Astrocyte of the hippocampus (primary cell): ENCODE measurements at places on chromosomes 6 and 20.

GRCh38 chr6:15518057-15518456 is 144.8 kb downstream of the DTNBP1 start:
- DNase-seq = peak; percentile 77

- DNase-seq = no peak
Observed at GRCh38 chr6:168285456-168285855, 34.1 kb downstream of the DACT2 start.

DNA sequence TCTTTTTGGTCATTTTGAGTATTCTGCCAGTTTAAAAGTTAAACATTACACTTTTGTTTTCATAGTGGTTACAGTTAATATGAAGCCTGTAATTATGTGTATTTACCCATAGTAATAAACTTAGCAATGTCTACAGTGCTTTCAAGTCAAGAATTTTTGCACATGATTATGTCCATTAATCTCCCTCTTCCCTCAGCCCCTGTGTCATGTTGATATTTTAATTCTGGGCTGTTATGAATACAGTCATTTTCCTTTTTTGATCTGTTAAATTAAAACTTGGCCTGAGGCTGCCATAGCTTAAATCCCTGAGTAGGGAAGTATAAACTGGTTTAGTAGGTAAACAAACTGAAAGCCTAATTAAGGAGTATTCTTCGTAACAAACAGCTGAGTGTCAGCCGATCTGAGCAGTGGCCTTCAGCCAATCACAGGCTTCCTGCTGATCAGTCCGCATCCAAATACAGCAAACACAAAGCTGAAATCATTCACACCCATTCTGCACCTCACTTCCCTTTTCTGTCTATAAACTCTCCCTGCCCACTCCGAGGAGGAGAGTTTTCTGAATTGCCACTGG is 9.5 kb upstream of the SFT2D1 start:
- DNase-seq = peak; percentile 39

DNA sequence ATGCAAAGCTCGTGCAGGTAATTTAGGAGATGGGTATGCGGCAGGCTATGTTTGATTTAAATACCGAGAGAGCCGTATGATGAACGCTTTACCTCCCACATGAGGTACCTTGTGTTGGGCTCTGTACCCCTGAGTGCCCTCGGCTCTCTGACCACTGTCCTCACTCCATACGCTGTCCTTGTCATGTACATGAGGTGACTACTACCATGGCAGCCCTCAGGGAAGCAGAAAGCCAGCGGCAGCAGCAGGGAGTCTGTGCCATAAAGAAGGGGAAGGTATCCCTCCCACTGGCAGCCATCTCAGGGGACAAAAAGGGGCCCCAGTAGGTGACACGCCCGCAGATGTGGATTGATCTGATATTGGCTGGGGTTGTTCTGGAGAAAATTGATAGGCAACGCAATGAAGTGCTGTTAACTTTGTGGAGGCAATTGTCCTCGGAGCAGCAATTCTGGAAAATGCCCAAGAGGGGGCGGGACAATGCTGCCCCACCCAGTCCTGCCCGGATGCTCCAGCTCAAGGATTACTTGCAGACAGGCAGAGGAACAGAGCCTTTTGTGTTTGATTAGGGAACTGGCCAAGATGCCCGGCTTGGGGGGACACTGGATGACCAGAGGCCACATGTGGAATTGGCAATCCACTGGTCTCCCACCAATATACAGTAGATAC is 38.0 kb upstream of the HSF2 start:
- DNase-seq = no peak

DNA sequence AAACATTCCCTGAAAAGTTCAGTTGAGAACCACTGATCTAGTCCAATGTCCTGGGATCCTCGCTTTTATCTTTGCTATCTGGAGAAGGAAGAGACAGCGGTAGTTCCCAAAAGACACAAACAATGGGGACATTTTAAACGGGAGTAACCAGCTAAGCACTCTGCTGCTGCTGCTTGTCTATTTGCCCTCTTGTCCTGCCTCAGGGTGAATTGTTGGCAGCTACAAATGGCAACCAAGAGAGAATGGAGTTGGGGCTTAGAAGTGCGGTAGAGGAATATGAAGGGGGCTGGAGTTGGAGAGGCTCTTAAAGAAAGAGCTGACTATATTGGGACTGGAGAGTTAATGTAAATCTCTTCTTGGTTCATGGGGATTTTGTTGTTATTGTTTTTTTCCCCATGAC is 6.5 kb upstream of the ZSWIM1 start:
- DNase-seq = no peak

DNA sequence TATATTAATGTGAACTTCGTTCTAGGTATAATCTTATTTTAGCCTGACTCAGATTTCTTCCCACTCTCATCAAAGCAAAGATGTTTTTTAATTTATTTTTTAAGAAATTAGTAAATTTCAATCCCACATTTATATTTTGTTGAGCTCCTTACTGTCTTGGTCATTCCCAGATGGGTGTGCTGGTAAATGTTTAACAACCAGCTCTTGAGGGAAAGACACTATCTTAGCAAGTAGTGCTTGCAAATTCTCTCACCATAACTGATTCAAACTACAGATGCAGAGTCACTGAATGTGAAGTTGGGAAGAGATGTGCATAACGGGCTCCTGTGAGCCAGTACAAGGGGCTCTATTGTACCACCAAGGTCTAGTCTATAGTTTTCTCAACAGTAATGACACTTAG is 29.8 kb upstream of the BTN3A2 start:
- DNase-seq = no peak

- no peak for DNase-seq
Observed at GRCh38 chr6:141482796-141483597, 649.7 kb upstream of the GJE1 start.

GRCh38 chr6:24848461-24848860 is 49.7 kb upstream of the ARMH2 start:
- no peak for DNase-seq

- no peak for DNase-seq
Observed at GRCh38 chr6:137315081-137315480, 95.9 kb upstream of the IFNGR1 start.

GRCh38 chr6:88381289-88381642 is 215.1 kb upstream of the CNR1 start:
- DNase-seq = no peak

DNA sequence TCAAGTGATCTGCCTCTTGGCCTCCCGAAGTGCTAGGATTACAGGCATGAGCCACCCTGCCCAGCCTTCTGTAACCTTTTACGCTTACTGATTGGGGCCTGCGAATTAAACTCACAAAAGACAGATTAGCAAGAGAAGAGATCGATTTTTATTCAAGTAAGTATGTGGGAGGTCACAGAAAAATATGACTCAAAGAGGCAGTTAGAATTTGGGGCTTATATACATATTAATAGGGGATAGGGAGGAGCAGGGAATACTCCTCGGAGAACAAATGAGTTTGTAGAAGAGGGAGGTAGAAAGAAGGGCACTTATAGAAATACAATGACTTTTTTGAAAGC is 78.9 kb downstream of the CD24 start:
- DNase-seq = no peak

- no peak for DNase-seq
Observed at GRCh38 chr6:103983011-103983410, 876.7 kb downstream of the HACE1 start.

DNA sequence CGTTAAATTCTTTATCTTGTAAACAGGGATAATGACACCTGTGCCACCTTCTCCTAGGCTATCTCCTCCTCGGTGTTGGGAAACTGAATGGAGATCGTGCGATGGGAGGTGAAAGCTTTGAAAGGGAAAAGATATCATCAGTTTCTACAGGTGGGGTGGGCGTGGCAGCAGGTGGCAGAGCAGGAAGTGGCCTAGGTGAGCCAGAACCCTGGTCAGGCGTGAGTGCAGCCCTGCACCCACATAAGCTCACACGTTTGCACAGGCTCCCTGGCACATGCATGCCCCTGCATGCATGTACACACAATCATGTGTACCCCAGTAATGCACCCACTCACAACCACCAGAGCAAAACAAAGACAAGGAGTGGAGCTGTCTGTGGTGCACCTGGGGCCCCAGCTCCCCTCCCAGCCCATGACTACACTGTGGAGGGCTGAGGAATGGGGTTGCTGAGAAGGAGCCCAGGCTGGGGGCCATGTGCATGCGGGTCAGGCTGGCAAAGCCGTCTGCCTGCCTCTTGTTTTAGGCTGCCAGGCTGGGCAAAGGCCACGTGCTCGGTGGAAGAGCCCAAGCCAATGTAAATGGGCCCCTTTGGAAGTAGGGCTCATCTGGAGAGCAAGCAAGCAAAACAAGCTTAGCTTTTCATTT is 61.5 kb downstream of the TFAP2C start:
- no peak for DNase-seq

GRCh38 chr6:79632580-79632979 is 1.5 kb downstream of the SH3BGRL2 start:
- peak; percentile 58 for DNase-seq

GRCh38 chr6:157246048-157246630 is 77.2 kb downstream of the TMEM242 start:
- DNase-seq = no peak

DNA sequence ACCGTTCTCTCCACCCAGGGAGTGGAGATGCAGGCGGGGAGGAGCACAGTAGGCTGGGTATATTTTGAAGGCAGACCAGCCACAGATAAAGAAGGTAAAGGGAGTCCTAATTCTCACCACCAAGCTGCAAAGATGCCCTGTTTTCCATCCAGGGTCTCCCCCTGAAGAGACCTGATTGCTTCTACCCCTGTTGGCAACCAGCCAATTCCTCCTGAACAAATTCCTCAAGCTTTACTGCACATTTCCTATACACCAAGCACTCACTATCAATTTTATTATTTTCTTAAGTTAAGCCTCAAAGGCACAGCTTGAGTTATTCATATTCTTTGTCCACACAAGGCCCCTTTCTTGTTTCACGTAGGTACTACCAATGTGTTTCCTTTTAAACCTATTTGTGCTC is 214.4 kb downstream of the EYA2 start:
- no peak for DNase-seq

DNA sequence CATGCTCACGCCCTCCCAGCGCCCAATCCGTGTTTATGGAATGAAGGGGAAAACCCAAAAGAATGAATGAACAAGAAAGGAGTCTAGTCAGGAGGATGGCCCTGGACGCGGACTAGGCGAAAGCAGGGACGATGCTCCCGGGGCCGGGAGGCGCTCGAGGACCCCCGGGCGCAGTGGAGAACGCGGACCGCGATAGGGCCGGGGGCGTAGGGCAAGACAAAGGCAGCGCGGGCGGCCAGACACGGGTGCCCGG is 758 bp downstream of the GCLC start:
- peak; percentile 48 for DNase-seq

- DNase-seq = no peak
Observed at GRCh38 chr6:162819284-162819683, 91.5 kb downstream of the PACRG start.

- DNase-seq = no peak
Observed at GRCh38 chr6:81756690-81757089, 4.2 kb upstream of the TENT5A start.

DNA sequence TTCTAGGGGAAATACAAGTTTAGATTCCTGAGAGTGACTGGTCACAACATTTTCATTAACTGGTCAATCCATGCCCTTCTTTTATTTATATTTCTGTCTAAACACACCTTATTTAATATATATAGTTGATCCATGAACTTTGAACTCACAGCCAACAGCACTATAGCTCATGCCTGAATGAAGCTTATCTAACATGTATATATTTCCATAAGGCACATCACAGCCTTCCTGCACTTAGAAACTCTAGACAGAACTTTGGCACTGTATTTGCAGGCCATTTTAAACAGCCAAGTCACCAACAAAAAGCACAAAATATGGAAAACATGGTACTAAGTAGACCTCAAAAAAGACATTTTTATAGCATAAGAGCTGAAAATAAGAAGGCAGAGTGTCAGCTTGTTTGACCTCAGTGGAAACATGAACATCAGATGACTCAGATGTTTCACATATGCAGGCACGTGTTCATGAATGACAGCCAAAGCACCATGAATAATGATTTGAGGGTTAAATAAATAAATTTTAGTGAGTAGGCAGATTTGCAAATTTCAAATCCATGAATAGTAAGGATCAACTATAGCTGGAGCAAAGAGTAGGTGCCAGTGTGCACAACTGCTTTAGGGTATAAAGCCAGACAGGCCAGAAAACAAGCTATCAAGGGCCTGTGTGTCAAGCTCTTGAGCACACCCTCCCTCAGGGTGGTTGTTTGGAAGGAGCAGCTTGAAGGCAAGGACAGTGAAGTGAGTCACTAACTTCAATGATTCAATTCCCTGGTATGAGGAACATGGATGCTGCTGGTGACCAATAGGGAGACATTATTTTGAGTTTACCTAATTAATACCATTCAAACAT is 88.9 kb upstream of the NT5E start:
- DNase-seq = peak; percentile 84

DNA sequence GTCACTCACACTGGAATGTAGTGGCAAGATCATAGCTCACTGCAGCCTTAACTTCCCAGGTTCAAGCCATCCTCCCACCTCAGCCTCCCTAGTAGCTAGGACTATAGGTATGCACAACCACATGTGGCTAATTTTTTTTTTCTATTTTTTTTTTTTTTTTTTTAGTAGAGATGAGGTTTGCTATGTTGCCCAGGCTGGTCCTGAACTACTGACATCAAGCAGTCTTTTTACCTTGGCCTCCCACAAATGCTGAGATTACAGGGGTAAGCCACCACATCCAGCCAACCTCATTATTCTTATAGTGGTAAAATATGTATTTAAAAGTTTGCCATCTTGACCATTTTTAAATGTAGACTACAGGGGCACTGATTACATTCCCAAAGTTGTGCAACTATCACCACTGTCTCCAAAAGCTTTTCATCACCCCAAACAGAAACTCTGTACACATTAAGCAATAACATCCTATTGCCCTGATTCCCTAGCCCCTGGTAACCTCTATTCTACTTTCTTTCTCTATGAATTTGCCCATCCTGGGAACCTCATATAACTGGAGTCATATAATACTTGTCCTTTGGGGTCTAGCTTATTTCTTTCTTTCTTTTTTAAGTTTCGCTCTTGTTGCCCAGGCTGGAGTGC is 268.0 kb upstream of the JARID2 start:
- DNase-seq = no peak

DNA sequence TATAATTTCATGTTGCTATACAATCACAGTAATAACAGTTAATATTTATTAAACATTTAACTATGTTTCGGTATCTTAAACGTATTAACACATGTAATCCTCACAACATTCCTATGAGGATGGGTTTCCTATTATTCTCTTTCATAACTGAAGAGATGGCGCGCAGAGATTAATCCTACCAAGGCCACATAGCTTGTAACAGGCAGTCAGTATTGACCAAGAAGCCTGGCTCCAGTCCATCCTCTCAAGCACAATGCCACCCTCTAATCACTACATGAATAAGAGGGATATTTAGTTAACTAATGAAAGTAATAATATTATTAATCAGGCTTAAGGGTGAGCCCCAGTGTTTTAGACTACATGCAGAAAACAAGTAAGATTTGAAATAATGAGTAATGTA is 149.7 kb upstream of the SIM1 start:
- no peak for DNase-seq

- no peak for DNase-seq
Observed at GRCh38 chr6:139863346-139863745, 488.9 kb upstream of the CITED2 start.

- DNase-seq = no peak
Observed at GRCh38 chr6:16721977-16722376, 39.3 kb downstream of the ATXN1 start.
